Uterine smooth muscle cell (primary cell): ENCODE measurements at places on chromosomes 3 and 15. TPM values are rescaled to one million over a fixed set of nuclear protein-coding genes. Genes with fewer than 3 reads are reported as not detected.

Gene FANCD2
- 9.6 and 43.9 TPM in 2 replicates for total RNA-seq

Gene A4GNT
- total RNA-seq: not detected in 2 replicates

Gene KBTBD13
- total RNA-seq: not detected in 2 replicates

Gene MB21D2
- total RNA-seq: 7.6 and 18.7 TPM in 2 replicates

Gene IQCF5
- total RNA-seq: not detected in 2 replicates

Gene TM4SF18
- 0.22 and 0.37 TPM in 2 replicates for total RNA-seq

Gene SFMBT1
- 7.5 and 13.8 TPM in 2 replicates for total RNA-seq

Gene TMEM266
- not detected in 2 replicates for total RNA-seq

Gene CCR3
- not detected in 2 replicates for total RNA-seq

Gene NR1I2
- 0.12 TPM in 1 of 2 replicates, not detected in the other for total RNA-seq

Gene AADACL2
- not detected in 2 replicates for total RNA-seq

Gene MORC1
- total RNA-seq: not detected in 2 replicates

Gene NRG4
- not detected in 2 replicates for total RNA-seq

Gene SNURF
- 3.8 and 7.9 TPM in 2 replicates for total RNA-seq

Gene ACOX2
- total RNA-seq: 7.7 and 10.2 TPM in 2 replicates

Gene ST3GAL6
- 4.1 and 12.9 TPM in 2 replicates for total RNA-seq

Gene ARPC4
- 196 and 267 TPM in 2 replicates for total RNA-seq

Gene PDHB
- 93.6 and 122 TPM in 2 replicates for total RNA-seq
